ENCODE measurements at places on chromosomes 6 and 20.

DNA sequence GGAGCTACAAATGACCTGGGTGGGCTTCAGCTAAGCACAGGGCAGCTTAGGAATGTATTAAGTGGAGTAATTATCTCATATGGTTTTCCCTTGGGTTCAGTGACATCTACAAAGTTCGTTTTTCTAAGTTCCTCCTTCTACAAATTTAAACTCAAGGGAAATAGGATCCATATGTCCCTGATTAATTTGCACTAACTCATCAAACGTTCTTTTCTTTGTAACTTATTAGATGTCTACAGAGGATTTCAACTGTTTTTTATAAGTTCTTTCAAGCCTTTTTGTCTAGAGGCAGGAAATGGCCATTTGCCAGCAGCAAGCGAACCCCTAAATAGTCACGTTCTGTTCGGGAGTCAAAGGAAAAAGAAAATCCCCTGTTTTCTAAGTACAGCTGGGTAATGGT, 1060.3 kb downstream of the KIF16B start:
- DNase-seq = no peak

- peak; percentile 68 for DNase-seq
Observed at GRCh38 chr6:26607434-26608230, 10.9 kb downstream of the ABT1 start.

GRCh38 chr6:43082806-43083655, 6.9 kb downstream of the PTK7 start:
- peak; percentile 53 for DNase-seq

DNA sequence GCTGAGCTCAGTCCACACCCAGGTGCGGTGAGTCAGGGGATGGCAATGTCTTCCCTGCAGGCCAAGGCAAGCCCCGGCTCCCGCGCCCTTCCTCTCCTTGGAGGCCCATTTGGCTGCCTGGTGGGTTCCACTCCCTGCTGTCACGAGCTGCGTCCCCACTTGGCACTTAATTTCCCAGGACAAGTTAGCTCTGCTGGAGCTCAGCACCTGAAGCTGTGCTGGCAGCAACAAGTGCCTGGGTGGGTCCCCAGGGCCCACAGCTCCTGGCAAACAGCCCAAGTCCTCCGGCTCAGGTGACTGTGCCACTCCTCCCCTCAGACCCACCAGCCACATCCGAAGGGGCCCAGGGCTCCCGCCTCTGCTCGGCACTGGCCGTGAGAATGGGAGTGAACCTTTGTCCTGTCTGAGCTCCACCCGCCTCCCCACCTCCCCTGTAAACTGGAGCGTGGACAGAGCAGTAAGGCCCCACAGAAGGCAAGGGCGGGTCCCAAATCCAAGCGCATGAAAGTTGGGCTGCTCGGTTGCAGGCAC, 16.9 kb downstream of the LAMA5 start:
- peak; percentile 68 for DNase-seq

GRCh38 chr6:169938262-169938701, 186.9 kb downstream of the ERMARD start:
- DNase-seq = no peak

- no peak for DNase-seq
Observed at GRCh38 chr6:52209770-52210169, 23.6 kb downstream of the IL17A start.

- peak; percentile 18 for DNase-seq
Observed at GRCh38 chr6:41487860-41488432, 58.2 kb upstream of the FOXP4 start.

DNA sequence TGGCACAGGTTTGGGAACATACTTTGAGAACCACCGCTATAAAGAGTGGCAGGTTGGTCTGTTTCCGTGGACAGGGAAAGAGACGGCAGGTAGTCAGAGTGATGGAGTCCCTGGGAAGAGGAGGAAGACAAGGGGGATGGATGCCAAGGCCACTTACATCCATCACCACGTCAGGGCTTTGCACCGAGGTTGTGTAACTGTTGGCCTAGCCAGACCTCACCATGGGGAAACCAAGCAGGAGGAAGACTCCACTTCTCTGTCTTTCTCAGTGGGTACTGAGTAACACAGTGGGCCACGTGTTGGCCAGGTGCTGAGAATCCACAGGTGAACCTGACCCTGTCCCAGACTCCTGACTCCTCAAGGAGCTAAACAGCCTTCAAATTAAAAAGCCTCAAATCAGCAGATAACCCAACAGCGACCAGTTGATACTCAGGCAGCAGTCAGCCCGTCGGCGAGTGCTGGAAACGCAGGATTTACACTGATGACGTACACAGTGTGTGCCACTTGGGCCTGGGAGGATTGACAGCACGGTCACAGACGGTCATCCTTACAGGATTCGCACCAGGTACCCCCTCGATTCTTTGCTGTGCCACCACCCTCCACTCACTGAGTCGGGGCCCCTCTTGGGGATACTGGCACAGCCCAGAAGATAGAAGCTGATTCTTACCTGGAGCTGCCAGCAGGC, 134.6 kb upstream of the SNX9 start:
- no peak for DNase-seq

- peak; percentile 82 for DNase-seq
Observed at GRCh38 chr6:144360401-144360800, 75.3 kb downstream of the UTRN start.

- no peak for DNase-seq
Observed at GRCh38 chr6:127247114-127248096, 19.3 kb upstream of the RNF146 start.

All from mesendoderm (in vitro differentiated cells).